ENCODE measurements at places on chromosomes 7 and 10.

- no peak for DNase-seq
Measured at GRCh38 chr10:28403090-28403489, 100.2 kb upstream of the MPP7 start.

DNA sequence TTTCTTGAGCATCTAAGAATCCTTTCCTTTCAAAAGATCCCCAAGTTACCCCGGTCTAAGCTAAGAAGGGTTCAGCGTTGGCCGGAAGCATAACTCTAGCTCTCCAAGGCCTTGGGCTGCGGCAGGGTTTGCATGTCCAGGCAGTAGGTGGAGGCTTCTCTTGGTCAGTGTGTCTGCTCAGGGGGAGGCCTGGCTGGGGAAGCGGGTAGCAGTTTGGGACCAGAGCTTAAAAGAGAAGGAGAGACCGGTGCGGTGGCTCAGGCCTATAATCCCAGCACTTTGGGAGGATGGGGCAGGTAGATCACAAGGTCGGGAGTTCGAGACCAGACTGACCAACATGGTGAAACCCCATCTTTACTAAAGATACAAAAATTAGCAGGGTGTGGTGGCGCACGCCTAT, 226.3 kb downstream of the MGMT start:
- no peak for DNase-seq

DNA sequence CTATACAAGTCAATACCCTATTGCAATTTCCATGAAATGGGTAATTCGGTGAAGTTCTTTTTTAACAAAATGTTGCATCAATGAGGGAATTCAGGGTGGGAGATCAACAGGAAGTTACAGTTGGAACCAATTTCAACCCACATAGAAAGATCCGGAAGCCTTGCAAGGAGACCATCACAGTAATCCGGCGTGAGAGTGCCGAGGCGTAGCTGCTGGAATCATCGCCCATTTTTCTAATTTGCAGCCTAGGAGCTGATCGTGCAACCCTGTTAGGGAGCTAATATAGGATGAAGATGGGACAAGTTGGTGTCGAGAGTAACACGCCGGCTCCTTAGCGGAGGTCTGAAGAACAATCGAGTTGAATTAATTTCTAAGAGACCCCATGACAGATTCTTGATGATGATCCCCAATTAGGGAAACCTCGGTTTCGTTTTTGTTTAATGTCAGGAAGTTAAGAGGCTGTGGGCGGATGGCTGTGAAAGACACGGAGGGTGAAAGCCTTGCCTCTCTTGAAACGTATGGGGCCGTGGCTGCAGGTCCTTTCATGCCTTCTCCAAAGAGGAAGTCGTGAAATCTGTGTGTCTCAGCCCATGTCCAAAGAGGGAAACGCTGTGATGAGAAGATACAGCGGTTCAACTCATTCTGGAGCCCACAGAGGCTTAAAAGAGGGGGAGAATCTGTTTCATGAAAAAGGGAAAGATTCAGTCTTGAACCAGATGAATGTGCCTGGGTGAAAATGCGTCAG, 51.2 kb upstream of the CARD11 start:
- DNase-seq, result no peak

- DNase-seq, result no peak
Measured at GRCh38 chr7:74226633-74227032, 16.8 kb downstream of the LAT2 start.

GRCh38 chr10:78222096-78222790, 188.6 kb downstream of the RPS24 start:
- no peak for DNase-seq

DNA sequence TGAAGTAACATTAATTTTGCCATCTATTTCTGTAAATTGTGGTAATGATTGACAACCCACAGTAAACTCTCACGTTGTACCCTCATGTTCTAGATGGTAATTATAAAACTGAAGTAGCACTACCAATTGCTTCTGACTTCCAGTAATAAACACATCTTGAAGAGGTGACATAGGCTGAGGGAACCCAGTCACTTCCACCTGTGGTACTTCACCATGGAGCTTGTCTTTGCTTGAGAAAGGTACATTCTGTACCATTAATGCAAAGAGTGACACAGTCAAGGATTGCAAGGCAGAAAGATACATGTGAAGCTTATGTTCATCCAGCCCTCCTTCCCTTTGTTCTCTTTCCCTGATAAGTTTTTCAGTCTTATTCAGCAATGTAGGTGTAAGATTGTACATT, 11.2 kb downstream of the CAPZA2 start:
- DNase-seq, result no peak

GRCh38 chr7:24392774-24393173, 108.8 kb downstream of the NPY start:
- no peak for DNase-seq

- no peak for DNase-seq
Measured at GRCh38 chr10:68981074-68981473, 7.5 kb upstream of the KIFBP start.

- DNase-seq, result no peak
Measured at GRCh38 chr7:102080019-102080433, 206.6 kb upstream of the SH2B2 start.

GRCh38 chr7:36291387-36292316, 98.0 kb upstream of the ANLN start:
- DNase-seq, result peak; percentile 59

DNA sequence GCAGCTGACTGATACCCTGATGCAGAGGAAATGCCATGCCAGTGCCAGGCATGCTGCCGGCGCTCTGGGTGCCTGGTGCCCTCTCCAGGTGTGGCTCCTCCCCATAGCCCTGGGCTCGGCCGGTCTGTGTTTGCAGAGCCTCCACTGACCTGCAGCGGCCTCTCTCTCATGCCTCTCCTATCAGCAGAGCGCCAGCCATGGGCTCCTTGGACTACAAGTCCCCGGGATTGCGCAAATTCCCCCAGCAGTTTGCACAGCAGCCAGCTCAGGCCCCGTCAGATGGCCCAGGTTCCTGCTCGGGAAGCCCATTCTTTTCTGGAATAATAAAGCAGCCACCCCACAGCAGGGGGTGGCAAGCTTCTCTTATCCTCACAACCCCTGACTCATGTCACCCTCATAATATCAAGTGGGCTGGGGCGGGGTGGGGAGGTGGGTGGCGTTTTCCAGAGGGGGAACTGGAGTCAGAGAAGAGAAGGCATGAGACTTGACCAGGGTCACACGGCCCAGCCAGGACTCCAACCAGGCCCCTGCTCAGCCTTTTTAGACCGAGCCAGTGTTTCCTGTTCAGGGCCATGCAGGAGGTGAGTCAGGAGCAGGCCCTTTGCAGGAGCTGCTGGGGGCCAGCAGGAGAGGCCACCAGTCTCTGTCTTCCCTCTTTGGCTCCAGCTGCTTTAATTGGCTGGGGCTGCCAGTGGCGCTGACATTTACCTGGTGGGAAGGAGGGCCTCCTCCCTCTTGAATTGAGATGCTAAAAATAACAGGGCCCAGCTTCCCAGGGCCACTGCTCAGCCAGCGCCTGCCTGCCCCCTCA, 58.6 kb downstream of the ZMIZ1 start:
- no peak for DNase-seq

DNA sequence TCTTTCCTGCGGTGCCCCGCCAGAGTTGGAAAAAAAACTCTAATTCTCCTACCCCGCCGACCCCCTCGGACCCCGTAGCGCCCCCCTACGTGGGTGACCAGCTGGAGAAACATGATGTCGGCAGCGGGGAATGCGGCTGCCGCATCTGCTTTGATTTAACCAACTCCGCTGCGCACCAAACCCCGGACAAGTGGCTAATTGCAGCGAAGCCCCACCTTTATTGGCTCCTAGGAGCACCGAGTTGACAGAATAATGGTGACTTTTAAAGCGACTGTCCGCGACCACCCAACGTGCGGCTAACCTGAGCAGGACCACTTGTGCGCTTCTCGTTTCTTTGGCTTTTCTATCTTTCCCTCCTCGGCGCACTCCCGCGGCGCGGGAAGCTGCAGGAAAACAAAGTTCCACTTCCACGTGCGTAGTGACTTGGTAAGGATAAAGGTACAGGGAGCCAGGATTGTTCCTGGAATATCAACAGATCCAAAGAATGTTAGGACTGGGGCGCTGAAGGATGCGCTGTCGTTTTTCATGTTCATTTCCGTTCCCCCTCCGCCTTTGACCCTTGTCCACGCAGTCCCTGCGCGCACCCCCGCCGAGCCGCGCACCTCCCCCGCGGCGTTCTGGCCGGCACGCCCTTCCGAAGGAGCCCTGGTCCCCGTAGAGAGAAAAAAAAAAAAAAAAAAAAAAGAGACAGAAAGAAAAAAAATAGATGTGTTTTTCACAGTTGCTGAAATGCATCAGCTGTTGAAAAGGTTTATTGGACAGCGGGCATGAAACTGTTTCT, 1.4 kb downstream of the WNT16 start:
- peak; percentile 66 for DNase-seq

- DNase-seq, result peak; percentile 34
Measured at GRCh38 chr7:138752518-138753149, 45.2 kb upstream of the TMEM213 start.
